Amniotic stem cell (primary cell): ENCODE measurements at places on chromosomes 2 and 18.

GRCh38 chr2:162473-163382, 101.1 kb downstream of the SH3YL1 start:
- no peak for DNase-seq

DNA sequence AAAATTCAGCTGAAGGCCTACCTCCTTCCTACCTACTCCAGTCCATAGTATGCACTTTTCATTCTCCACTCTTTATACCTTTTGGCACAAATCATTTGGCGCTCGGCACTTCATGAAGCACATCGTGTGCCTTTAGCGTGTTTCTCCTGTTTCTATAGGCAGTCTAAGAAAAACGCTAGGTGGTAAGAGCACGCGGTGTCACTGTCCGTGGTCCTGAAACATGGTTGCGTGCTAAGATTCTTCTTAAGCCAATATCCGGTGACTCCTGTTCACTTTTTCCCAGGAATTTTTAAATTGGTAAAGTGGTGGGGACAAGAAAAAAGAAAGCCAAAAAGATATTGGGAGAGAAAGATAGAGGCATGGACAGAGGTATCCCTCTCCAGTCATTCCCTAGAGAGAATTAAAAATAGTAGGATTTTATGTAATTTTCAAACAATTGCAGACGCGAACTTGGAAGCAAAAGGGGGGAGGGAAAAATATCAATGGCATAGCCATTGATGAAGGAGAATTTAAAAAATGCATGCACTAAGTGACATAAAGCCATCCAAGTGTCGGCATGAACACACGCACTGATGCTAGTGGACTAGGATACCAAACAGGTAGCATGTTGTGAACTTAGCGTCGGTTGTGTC, 1.4 kb upstream of the CTNNA2 start:
- DNase-seq, result no peak

DNA sequence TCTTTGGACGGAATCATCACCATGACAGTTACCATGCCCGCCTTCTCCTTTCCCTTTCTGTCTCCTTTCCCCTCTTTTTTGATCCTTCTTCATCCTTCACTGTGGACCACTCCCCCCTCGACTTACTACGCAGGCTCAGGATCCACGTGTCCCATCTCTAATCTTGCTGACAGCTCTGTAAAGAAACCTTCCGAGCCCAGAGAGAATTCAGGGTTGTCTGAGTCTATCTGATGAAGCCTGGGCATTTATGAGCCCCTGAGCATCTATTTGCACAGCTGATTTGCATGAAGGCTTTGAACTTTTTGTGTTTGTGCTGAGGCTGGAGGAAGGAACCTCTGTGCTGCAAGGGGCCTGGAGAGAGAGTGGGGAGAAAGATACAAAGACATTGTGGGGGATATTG, 50.7 kb downstream of the CIB4 start:
- no peak for DNase-seq

DNA sequence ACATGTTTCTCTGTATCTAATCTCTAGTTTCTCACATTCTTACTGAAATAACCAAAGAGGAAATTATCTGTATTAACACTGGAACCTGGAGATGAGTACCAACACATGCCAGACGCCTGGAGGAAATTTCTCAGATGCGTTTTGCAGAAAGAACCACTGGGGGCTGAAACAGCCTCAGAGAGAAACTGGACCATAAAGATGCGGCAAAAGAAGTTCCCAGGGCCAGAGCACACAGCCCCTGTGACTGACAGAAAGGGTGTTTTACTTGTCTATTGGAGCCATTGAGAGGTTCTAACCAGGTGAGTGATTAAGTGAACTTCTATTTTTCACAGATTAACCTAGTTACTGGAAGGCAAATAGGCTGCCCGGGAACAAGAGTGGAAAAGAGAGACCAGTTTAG, 103.9 kb downstream of the EVA1A start:
- DNase-seq, result no peak

- no peak for DNase-seq
Measured at GRCh38 chr2:172415865-172416183, 11.6 kb upstream of the ITGA6 start.

DNA sequence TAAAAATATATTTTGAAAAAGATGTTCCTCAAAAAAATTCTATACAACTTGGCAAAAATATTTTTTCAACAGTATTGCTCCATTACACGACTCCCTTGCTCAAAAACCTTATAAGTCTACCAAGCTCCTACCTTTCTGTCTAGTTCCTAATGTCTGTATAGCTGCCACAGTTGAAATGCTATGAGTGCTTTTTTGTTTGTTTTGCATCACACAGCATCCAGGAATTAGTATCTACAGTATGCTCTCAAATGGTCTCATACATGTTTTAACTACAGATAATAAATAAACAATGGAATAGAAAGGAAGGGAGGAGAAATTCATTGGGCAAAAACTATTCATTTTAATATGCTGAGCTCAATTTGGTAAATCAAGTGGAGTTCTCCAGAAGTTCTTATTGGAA, 17.3 kb downstream of the ACADL start:
- DNase-seq, result no peak

GRCh38 chr2:22890132-22890531, 494.8 kb upstream of the KLHL29 start:
- DNase-seq, result no peak

DNA sequence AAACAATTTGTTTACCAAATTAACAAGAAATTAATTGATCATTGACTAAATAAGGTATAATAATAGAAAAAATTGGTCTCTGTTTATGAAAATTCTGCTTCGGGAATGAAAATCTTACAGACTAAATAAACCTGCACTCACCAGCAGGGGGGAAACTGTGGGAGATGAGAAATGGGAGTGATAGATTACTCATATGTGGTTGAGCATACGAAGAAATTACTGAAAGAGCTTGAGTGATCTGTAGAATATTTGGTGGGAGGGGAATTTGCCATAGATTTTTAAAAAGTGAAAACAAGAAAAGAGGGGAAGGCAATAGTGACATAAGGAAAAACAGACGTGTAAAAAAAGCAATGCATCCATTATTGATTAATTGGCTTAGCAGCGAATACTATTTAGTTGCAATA, 2.2 kb downstream of the HMSD start:
- no peak for DNase-seq

DNA sequence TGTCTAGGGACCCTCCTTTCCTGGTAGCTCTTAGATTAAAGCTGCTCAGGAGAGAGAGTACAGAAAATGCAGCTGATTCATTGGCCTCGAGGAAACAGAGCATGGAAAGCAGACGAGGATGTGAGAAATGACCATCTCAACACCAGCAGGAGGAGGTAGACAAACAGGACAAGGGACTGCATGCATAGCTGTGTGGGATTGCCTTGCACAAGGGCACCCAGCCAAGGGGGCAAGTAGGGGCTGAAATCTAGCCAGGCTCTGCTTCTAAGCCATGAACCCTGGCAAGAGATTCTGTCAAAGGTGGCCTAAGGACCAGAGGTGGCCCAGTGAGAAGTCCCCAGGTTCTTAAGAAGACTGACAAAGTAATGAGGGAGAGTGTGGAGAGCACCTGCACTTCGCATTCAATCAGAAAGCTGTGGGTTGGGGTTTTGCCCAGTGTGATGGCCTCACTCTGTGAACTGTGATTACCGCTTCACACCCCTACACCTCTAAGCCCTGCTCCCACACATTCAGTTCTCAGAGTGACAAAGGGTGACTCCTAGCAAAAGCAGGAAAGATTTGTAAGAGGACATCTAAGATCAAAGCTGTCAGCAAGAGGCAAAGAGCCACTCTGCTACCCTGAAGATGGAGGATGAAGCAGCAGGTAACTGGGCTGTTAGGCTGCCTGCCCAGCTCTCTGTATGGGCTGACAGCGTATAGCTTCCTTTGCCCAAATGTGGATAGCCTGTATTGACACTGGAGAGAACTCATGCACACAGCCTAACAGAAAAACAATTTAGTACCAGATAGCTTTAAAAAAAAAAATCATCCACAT, 151.3 kb upstream of the PELI1 start:
- DNase-seq, result no peak

DNA sequence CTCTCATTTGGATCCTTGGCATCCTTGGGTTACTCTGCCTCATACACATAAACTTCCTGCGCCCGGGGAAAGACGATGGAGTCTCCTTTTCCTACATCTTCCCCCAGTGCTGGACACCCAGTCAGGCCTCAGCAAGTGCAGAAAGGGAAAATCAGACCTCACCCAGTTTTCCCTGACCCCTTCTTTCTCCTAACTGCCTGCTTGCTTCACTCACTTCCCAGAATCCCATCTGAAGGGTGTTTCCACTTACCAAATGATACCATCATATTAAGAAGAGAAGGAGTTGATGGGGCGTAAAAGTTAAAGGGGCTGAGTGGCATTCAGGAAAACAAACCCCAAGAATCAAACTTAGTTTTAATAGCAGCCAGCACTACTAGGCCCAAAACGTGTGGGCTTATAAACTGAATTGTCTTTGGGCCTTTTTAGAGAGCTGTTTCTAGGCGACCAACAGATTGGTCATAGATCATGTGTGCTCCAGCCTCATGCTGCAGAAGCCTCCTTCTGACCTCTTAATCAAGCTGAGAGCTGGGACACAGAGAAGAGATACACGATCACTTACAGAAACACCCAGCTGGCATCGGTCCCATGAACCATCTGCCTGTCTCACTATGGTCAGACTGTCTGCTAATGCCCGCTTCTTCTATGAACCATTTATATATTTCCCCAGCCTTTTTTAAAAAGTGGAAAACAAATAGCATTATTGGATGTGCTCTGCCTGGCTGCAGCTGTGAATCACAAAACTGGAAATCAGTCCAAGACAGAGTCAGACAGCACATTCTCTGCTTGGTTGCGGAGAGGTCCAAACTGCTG, 165.7 kb upstream of the SLC14A2 start:
- no peak for DNase-seq

- no peak for DNase-seq
Measured at GRCh38 chr2:200159829-200160781, 146.4 kb upstream of the SPATS2L start.

GRCh38 chr2:43033016-43033270, 193.5 kb downstream of the ZFP36L2 start:
- no peak for DNase-seq

- no peak for DNase-seq
Measured at GRCh38 chr2:60053791-60054190, 499.7 kb downstream of the BCL11A start.

DNA sequence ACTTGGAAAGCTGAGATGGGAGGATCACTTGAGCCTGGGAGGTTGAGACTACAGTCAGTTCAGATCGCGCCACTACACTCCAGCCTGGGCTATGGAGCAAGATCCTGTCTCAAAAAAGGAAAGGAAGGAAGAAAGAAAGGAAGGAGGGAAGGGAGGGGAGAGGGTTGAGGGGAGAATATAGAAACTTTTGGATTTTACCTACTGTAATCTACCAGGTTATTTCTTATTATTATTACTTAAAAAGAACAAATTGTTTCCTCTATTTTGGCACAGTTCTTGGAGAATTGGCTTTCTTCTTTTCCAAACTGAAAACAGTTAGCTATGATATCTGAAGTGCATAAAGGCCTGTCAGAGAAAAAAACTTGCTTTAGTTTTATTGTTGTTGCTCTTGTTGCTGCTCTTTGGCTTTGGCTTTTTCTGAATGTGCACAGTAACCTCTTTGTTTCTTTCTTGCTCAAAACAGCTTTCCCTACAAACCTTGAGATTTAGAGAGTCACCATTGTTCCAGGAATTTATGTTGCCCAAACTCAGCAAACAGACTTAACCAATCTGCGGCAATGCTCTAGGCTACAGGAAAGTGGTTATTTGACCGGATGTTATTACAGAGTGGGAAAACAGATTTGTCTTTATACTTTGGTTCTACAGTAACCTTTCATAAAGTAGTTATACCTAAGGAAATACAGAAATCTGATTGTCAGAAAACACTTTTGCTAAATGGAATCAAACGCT, 214.9 kb downstream of the XIRP2 start:
- DNase-seq, result no peak

GRCh38 chr18:354003-354402, 86.2 kb upstream of the THOC1 start:
- DNase-seq, result no peak

DNA sequence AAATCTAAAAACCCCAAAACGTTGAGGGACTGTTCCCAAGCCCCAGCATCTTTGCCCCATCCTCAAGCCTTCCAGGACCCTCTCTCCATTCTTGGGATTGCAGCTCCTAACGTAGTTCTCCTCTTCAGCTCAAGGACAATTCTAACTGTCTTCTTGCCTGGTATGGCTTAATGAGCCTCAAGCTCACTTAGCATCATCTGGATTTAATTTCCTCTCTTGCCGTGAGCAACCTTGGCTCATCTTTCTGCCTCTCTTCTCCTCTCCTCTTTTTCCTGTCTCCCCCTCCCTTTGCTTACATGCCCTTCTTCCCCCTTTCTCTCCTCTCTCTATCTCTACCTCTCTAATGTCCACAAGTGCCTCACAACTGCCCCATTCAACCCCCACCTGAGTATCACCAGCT, 44.2 kb downstream of the TACR1 start:
- no peak for DNase-seq

GRCh38 chr18:31243740-31244512, 74.0 kb upstream of the DSG1 start:
- no peak for DNase-seq

- no peak for DNase-seq
Measured at GRCh38 chr2:20579866-20580265, 71.0 kb downstream of the HS1BP3 start.

DNA sequence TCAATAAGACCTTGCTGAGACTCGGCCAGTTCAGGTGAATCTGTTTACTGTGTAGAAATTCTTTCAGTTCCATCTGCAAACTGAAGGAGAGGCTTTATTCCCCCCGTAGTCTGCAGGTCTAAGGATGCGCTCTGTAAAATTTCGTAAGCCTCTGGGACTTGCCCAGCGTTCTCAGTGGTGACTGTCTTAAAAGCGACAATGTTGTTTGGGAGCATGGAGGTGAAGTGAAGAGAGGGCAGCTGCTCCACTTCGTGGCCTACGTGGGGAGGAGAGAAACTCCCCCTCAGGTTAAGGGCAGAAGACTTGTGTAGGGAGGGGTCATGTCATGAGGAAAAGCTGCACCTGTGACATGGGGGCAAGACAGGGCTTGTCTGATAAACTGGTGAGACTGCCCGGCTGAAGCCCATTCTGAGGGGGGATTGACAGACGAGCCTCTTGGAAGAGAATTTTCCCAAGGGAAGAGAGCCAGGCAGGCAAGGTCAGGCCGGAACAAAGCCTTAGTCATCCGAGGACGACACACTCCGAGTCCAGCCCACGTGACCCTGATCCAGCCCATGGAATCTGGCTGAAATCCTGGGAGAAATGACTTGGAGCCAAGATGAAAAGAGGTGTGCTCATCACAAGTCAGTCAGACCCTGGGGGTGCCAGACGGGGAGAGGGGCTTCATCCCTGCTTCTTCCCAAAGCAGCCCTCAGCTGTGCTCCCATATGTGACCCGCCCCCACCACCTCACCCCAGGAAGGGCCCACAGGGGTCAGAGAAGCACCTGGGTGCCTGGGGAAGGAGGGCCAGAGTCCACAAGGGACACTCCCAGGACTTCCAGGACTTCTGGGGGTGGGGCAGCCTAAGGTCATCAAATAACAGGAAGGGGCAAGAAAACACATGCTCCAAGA, 88.5 kb upstream of the SH3BP4 start:
- DNase-seq, result peak; percentile 36

GRCh38 chr2:167157523-167157922, 269.2 kb downstream of the XIRP2 start:
- DNase-seq, result no peak

- no peak for DNase-seq
Measured at GRCh38 chr2:228987441-228988155, 283.5 kb downstream of the PID1 start.

GRCh38 chr18:13320096-13320495, 101.5 kb downstream of the LDLRAD4 start:
- DNase-seq, result no peak

- DNase-seq, result no peak
Measured at GRCh38 chr2:99031481-99031880, 95.5 kb upstream of the CRACDL start.

GRCh38 chr2:237904831-237905599, 45.6 kb downstream of the RAMP1 start:
- peak; percentile 65 for DNase-seq
